ENCODE measurements at places on chromosomes 7 and 10. TPM values are rescaled to one million over a fixed set of nuclear protein-coding genes. Genes with fewer than 3 reads are reported as not detected.

IDI2 gene
- not detected for total RNA-seq

- DNase-seq: no peak
Observed at GRCh38 chr10:129579228-129579627, 112.2 kb downstream of the MGMT start.

OR13A1 gene
- total RNA-seq: 0.85 TPM

DNA sequence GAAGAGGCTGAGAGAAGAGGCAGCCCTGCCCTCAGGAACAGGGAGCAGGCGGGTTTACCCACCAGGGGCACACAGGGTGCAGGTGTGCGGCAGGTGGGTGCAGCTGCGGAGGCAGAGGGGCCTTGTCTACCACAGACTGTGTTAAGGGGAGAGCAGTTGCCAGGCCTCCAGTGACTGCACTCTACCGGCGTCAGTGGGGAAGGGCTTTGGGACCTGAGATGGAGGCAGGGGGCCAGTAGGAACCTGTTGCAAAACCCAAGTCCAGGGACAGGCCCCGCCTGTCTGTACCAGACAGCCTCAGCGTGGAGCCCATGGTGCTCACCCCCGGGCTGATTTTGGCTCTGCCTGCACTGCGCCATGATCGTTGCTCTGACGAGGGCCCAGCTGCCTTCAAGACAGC lies 507.6 kb upstream of the FOXK1 start:
- DNase-seq: no peak

CYP26C1 gene
- not detected for total RNA-seq

DNA sequence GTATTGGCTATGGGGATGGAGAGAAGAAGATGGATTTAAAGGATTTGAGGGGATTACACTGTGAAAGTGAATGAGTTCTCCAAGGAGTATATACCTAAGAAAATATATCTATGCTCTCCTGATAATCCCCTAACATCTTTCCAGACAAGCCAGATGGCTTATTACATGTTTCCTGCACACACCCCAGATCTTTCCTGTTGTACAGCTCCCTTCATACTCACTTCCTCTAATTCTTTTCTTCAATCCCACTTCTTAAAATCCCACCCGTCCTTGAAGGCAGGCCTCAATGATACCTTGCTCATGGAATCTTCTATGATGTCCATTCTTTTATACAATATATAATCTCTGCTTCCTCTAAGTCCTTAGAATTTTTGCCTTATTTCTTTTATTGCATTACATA lies 317.2 kb upstream of the DGKB start:
- no peak for DNase-seq

DNA sequence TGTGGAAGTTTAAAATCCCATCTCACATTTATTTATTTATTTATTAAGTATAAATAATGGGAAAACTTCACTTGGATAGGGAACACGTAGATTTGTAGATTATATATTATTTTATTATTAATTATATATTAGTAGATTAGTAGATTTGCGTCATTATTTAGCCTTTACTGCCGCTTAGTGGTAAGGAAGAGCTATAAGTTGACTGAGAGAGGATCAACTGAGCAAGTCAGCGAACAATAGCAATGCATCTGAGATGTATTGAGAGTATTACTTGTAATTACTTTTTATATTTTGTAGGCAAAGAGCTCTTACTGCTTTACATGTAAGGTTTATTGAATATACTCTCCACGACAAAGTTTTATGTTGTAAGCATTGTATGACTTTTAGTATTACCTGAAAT lies 244.5 kb upstream of the ANKRD30A start:
- DNase-seq: no peak

DNA sequence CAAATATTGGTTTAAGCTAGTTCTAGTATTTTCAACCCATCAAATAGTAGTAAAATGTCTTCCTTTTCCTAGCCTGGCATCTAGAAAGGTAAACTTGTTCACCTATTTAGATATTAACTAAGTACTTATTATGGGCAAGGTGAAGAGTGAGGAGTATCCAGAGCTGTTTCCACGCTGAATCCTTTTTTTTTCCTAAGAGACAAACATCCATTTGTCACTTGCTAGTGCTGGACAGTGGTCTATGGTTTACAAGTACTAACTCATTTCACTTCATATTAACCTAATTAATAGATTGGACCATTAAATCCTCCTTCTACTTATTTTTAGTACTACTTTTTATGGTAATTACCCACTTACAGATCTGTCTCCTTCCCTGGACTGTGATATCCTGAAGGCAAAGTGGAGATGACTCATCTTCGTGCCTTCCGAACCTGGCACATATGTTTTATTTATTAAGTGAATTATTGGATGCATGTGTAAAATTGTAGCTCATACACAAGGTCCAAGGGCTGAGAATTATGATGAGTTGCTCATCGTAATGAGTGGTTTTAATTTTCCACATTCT lies 159.6 kb upstream of the IGFBP3 start:
- no peak for DNase-seq

GRCh38 chr7:41744161-41744560 lies 41.3 kb upstream of the INHBA start:
- no peak for DNase-seq

DNA sequence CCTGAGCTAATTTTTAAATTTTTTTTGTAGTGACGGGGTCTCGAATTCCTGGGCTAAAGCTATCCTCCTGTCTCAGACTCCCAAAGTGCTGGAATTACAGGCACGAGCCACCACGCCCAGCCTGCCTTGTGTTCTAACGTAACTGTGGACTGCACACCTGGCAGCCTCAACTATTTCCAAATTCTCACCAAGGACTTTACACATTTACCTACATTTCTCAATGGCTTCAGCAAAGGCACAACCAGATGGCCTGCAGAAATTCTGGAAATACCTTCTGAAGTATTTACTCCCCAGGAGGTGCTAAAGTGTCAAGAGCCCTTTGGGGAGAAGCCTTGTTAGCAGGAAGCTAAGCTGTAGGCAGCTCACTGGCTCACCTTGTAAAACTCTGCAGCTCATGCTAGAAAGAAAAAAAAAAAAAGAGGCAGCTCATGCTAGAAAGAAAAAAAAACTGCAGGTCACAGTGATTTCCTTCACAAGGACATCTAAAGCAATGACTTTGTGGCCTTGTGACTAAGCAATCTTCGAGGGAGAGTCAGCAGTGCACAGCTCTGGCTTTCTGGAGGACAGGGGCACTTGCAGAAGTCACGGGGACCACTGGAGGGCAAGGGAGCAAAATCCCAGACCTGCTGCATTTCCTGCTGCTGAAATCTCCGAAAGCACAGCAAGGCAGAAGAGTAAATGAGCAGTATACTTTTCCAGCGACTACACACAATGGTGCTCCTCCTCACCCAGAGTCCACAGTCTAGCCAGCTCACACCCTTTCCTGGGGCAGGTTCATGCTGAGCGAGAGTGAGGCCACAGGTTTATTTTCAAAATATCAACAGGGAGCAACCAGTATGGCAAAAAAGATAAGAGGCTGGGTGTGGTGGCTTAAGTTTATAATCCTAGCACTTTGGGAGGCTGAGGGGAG lies 40.4 kb downstream of the BAIAP2L1 start:
- DNase-seq: no peak
